ENCODE measurements at places on chromosomes 7 and 10. TPM values are rescaled to one million over a fixed set of nuclear protein-coding genes. Genes with fewer than 3 reads are reported as not detected.

DNA sequence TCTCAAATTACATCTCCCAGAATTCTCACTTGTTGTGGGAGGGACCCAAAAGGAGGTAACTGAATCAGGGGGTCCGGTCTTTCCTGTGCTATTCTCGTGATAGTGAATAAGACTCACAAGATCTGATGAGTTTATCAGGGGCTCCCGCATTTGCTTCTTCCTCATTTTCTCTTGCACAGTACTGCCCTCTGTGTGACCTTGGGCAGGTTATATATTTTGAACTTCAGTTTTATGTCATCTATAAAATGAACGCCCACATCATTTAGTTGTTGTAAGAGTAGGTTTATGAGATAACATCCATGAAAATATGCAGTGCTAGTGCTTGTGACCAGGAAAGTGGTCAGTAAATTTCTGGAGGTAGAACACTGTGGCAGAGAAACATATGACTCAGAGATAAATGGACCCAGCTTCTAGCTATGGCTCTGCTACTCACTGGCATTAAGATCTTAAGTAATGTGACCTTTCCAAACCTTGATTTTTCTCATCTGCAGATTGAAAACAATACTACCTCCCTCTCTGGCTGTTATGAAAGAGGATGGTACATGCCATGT is 44.3 kb downstream of the SCRN1 start:
- no peak for DNase-seq

GRCh38 chr7:35356495-35356894 is 102.6 kb upstream of the TBX20 start:
- no peak for DNase-seq

GRCh38 chr7:44415510-44415909 is 74.9 kb downstream of the NUDCD3 start:
- no peak for DNase-seq

DNA sequence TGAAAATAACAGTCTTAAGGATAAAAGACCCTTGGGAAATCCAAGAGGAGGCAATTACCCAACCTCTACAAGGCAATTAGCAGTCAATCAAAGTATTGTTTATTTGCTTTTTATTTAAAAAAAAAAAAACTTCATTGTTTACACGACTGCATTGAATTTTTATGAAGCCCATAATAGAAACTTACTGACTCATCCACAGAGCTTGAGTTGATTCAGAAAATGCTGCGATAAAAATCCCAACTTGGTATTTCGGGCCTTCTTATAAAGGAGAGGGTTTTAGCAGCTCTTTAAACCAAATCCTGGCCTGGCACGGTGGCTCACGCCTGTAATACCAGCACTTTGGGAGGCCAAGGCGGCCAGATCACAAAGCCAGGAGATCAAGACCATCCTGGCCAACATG is 69.2 kb upstream of the PALS2 start:
- no peak for DNase-seq

DNA sequence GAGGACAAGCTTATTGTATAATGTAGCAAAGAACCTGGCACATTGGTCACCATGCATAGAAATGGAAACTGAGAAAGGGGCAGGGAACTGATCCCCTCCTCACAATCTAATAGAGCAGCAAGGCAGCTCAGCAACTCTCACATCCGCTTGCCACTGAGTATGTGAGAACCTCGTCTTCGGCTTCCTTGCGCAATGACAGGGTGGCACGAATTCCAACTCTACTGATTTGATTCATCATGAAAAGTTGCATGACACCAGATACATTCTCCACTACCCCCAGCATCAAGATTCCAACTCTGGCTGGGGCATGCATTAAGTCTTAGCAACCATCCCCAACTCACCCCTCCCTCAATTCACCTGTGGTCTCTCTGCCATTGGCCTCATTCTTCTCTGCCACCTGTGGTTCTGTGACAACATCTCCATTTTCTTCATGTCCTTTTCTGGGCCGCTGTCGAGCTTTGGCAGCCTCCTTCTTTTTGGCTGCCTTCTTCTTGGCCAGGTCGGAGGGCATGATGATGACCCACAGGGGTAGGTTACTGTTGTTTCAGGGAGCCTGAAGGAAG is 976 bp downstream of the ABCF2 start:
- DNase-seq = no peak

- no peak for DNase-seq
These were observed 110.2 kb downstream of the ELAPOR2 start for GRCh38 chr7:86949052-86949778.

DNA sequence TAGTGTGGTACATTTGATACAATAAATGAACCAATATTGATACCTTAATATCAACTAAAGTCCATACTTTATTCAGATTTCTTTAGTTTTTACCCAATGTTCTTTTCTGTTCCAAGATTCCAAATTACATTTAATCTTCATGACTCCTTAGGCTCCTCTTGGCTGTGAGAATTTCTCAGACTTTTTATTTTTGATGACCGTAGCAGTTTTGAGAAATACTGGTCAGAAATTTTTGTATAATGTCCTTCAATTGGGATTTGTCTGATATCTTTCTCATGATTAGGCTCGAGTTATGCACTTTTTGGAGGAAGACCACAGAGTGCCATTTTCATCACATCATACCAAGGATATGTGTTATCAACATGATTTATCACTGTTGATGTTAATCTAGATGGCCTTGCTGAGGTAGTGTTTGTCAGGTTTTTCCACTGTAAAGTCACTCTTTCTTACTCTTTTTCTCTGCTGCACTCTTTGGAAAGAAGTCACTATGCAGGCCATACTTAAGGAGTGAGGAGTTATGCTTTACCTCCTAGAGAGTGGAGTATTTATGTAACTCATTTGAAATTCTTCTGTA is 12.9 kb upstream of the ENTPD1 start:
- no peak for DNase-seq

DNA sequence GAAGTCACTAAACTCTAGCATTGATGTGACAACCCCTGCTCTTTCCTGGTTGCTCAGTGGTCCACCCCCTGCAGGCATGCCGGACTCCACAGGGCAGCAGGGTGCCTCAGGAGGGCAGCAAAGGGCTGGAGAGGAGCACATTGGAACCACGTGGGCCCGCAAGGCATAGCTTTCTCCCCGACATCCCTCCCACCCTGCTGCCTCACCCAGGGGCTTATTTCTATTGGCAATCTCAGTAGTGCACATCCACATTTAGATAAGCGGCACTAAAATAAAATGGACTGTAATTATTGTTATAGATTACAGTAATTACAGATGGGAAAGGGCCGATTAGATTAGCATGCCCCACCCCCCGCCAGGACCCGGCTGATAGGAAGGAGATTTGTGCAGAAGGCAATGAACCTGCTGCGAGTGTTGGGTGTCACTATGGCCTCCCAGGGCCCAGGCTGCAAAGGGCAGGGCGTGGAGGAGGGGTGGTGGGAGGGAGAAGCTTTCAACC is 580.1 kb downstream of the GRID1 start:
- DNase-seq = no peak

- no peak for DNase-seq
These were observed 140.4 kb upstream of the RHEB start for GRCh38 chr7:151660141-151660540.

DNA sequence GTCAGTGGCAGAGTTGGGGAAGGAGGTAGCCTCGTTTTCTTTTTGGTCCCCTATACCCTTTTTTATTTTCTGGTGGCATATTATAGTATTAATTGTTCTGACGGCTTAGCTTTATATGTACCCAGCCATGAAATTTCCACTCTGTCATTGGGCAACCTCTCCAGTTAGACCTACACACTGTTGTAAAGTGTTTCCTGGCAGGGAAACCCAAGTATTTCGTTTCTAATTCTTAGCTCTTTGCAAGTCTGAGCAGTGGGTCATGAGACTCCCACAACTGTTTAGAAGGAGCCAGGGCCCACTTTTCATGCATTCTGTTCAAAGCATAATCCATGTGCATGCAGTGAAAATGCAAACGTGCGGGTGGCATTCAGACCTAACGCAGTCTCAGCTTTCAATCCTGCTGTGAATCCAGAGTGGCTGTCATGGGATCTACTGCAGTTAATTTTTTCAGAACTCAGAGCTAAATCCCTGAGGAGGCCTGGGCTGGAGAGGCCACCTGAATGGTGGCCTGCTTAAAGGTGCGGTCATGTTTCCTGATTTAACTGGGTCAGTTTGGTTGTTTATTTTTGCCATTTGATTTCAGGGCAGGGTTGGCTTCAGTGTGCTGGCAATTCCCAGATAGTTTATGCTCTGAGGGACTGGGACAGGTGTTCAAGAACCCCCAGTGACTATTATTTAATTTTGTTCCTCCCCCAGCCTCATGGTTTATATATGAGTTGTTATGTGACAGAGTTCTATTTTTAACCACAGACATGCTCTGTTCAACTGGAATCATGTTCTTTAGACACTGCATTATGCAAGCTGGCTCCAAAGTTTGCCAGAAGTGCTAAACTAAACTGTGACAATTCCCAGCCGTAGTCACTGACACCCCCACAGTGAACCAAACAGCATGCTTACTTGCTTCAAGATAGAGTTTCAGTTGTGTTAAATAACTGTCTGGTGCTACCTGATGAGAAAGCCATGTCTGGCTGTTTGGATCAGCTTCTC is 27.4 kb upstream of the SYPL1 start:
- no peak for DNase-seq

The NUDCD3 gene
- total RNA-seq = 93.2 TPM

The GRM3 gene
- total RNA-seq = 3.4 TPM

All from neural crest cell (in vitro differentiated cells).